ENCODE measurements at places on chromosomes 13 and 19. TPM values are rescaled to one million over a fixed set of nuclear protein-coding genes. Genes with fewer than 3 reads are reported as not detected.

- no peak overlapping the region for H3K27ac ChIP-seq
- H3K36me3 ChIP-seq, result peaks cover 48% of the 10 kb centered on the region
- H3K4me1 ChIP-seq, result no peaks in the 10 kb centered on the region
- no peak overlapping the region for H3K4me3 ChIP-seq
- no peaks in the 10 kb centered on the region for H3K27me3 ChIP-seq
- no peak for DNase-seq
Observed at GRCh38 chr19:50268041-50268440, 61.1 kb downstream of the KCNC3 start.

- DNase-seq, result no peak
- H3K4me1 ChIP-seq, result no peaks in the 10 kb centered on the region
- H3K36me3 ChIP-seq, result no peaks in the 10 kb centered on the region
- no peaks in the 10 kb centered on the region for H3K27me3 ChIP-seq
- no peak overlapping the region for H3K27ac ChIP-seq
- no peak overlapping the region for H3K4me3 ChIP-seq
Observed at GRCh38 chr13:49638030-49638743, 9.9 kb downstream of the ARL11 start.

DNA sequence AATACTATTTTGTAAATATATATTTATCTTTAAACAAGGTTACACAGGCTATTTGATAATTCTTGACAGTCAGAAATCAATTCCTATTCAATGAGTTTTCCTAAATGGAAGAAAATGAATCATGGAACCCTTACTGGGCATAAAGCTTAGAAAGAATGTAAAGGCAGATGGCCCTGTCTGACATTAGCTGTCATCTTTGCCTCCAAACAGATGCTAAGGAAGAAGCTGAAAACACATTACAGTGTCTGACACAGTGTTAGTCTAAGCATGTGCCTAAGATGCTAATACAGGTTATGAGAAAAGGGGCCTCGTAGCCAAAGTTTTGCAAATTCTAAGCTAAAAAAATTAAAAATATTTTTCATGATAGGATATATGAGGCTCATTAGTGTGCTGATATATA, 112.8 kb downstream of the ITGBL1 start:
- no peak overlapping the region for H3K27ac ChIP-seq
- H3K27me3 ChIP-seq, result no peaks in the 10 kb centered on the region
- no peak for DNase-seq
- no peaks in the 10 kb centered on the region for H3K36me3 ChIP-seq
- H3K4me3 ChIP-seq, result no peak overlapping the region
- no peaks in the 10 kb centered on the region for H3K4me1 ChIP-seq

DNA sequence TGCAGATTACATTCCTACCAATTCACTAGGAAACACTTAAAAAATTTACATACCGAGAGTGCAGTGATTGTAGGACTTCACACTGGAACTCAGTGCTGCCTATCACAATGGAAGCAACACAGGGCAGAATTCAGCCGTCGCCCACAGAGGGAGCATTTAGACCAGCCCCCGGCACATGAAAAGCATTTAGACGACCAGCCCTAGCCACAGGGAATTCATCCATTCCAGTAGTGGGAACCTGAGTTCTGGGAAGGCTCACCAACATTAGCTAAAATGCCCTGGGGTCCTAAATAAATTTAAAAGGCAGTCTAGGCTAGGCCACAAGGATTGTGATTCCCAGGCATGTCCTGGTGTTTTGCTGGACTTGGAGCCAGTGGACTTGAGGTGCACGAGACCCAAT, 155.2 kb downstream of the LIG4 start:
- H3K36me3 ChIP-seq, result no peaks in the 10 kb centered on the region
- no peak for DNase-seq
- H3K27ac ChIP-seq, result no peak overlapping the region

The SMAD9 gene
- 11.2 TPM for total RNA-seq

All from stomach (tissue), 19 donors.